Fibroblast of upper back skin (primary cell): ENCODE measurements at places on chromosomes 16 and 17.

GRCh38 chr17:45322168-45322567 lies 5.3 kb upstream of the MAP3K14 start:
- no peak for DNase-seq

GRCh38 chr17:67476787-67477335 lies 99.8 kb downstream of the PITPNC1 start:
- DNase-seq: no peak

- DNase-seq: peak; percentile 29
Observed at GRCh38 chr16:60815865-60816264, 1220.4 kb downstream of the CDH8 start.

GRCh38 chr17:2468270-2468669 lies 43.4 kb downstream of the METTL16 start:
- DNase-seq: peak; percentile 88

GRCh38 chr17:411421-412120 lies 59.0 kb upstream of the RPH3AL start:
- no peak for DNase-seq

GRCh38 chr16:57739756-57740422 lies 4.3 kb downstream of the KATNB1 start:
- DNase-seq: no peak

- no peak for DNase-seq
Observed at GRCh38 chr16:14629612-14629918, 495 bp downstream of the PARN start.

- DNase-seq: no peak
Observed at GRCh38 chr17:59826706-59827453, 65.9 kb downstream of the TUBD1 start.

- DNase-seq: no peak
Observed at GRCh38 chr16:75250809-75251279, 580 bp downstream of the BCAR1 start.

GRCh38 chr16:19384656-19385055 lies 33.0 kb upstream of the TMC5 start:
- no peak for DNase-seq

DNA sequence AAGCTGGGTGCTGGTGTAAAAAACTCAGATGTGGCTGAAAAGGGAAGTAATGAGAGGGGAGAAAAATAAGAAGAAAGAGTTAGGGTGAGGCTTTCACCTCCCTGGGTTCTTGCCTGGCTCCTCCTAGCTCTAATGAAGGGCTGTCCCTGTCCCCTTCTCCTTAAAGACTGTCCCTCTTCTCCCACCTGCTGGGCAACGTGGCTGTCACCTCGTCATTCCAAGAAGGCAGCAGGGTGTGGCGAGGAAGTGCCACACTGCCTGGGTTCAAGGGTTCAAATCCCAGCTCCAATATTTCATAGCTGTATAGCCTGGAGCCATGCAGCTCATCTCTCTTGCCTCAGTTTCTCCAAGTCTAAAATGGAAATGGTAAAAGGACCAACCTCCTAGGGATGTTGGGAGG lies 122.5 kb upstream of the CACNG5 start:
- no peak for DNase-seq

GRCh38 chr16:14501331-14502255 lies 128.5 kb downstream of the PARN start:
- DNase-seq: peak; percentile 97

GRCh38 chr16:55372792-55373488 lies 48.9 kb downstream of the IRX6 start:
- no peak for DNase-seq

GRCh38 chr16:55364811-55365210 lies 40.8 kb downstream of the IRX6 start:
- no peak for DNase-seq

GRCh38 chr16:1030473-1030901 lies 42.1 kb upstream of the SSTR5 start:
- DNase-seq: no peak

DNA sequence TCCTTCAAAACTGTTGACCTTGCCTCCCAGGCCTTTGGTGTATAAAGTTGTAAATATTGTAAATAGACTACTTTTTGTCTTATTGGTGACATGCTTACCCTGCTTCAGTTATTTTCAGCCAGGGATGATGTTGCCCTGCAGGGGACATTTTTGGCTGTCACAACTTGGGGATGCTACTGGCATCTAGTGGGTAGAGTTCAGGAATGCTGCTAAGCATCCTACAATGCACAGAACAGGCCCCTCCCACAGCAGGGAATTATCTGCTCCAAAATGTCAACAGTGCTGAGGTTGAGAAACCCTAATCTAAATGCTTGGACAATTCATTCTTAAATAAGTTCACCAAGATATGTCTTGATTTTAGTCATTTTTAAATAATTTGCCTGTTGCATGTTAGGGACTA lies 459.8 kb downstream of the PMP22 start:
- peak; percentile 25 for DNase-seq

- DNase-seq: no peak
Observed at GRCh38 chr17:37045351-37045922, 96.7 kb downstream of the AATF start.

DNA sequence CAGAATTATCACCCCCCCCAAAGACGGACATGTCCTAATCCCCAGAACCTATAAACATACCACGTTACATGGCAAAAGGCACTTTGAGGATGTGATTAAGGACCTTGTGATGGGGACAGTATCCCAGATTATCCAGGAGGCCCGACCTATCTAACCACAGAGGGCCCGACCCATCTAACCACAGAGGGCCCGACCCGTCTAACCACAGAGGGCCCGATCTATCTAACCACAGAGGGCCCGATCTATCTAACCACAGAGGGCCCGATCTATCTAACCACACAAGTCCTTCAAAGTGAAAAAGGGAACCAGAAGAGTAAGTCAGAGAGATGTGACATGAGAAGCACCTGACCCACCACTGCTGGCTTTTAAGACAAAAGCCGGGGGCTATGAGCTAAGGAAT lies 56.8 kb downstream of the ANKFY1 start:
- peak; percentile 10 for DNase-seq

DNA sequence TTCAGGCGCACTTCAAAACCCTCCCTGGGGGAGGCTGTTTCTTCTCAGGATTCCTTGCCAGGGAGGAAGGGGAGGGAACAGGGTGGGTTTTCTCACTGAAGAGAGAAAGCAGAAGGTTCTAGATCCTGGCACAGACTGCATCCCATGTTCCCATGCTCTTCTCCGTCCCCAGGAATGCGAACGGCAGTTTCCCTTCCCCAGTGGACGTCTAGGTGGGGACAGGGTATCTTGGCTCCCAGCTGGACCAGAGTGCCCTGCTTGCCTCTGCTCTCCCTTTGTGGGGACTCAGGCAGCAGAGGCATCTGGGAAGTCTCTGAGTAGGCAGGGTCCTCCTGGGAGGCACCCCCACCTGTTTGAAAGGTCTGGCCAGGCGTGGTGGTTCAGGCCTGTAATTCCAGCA lies 3.0 kb upstream of the TCF25 start:
- no peak for DNase-seq

DNA sequence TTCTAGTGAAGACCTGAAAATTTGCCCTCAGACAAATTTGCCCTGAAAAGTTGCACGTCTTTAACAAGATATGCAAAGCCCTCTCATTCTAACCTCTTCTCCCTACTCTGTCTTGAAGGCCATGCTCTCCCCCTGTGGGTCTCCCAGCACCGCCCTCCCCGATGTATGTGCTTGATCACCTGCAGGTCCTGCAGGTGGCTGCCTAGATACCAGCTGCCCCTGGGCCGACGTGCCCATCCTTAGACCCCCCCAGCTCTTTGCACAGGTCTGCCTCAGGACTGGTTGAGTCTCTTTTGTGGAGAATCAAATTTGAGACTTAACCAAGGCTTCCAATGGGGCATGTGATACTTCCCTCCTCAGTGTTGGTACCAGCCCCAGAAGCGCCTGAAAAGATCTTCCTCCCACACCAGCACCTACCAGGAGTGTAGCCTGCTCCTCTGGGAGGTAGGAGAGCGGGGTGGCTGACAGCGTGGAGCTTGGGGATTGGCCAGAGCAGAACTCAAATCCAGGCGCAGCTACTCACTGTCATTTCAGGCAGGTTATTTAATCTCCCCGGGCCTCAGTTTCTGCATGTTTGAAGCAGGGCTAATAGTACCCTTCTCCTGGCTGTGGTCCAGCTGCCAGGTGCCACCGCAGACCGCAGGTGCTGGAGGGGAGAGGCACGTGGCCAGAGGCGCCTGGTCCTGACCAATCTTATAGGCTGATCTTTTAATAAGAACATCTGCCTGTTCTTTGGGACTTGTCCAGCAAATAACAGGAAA lies 4.5 kb upstream of the MRPL38 start:
- DNase-seq: no peak

DNA sequence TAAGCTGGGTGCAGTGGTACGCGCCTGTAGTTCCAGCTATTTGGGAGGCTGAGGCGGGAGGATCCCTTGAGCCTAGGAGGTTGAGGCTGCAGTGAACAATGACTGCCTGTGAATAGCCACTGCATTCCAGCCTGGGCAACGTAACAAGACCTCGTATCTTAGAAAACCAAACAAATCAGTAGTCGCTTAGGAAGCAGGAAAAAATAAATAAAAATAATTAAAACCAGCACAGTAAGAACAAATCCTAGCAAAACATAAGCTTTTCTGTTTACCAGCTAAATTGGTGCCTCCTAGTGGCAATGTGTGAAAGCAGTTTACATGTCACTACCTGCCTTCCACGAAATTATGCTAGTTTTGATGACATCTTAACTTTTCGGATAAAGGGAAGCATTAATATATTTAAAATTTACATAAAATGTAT lies 1.3 kb downstream of the ARMC5 start:
- peak; percentile 50 for DNase-seq

GRCh38 chr16:74726716-74727115 lies 26.1 kb upstream of the MLKL start:
- DNase-seq: no peak

DNA sequence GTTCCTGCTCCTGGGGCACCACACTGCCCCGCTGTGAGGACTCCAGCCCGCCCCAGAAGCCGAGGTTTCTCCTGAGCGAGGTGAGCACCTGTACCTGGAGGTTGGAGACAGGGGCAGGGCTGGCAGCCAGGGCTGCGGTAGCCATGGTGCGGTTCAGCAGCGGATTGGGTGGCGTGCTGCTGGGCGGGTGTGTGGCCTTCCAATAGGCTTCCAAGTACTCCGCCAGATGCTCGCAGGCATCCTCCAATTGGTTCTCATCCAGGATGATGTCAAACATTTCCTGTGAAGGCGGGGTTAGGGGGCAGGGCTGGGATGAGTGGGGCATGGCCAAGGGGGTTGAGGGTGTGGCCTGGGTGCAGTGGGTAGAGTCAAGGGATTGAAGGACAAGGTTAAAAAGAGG lies 11.3 kb upstream of the ARL5C start:
- peak; percentile 18 for DNase-seq

- DNase-seq: peak; percentile 90
Observed at GRCh38 chr17:68909066-68909465, 46.1 kb downstream of the ABCA8 start.

GRCh38 chr17:58343131-58343530 lies 8.9 kb downstream of the SUPT4H1 start:
- DNase-seq: no peak

DNA sequence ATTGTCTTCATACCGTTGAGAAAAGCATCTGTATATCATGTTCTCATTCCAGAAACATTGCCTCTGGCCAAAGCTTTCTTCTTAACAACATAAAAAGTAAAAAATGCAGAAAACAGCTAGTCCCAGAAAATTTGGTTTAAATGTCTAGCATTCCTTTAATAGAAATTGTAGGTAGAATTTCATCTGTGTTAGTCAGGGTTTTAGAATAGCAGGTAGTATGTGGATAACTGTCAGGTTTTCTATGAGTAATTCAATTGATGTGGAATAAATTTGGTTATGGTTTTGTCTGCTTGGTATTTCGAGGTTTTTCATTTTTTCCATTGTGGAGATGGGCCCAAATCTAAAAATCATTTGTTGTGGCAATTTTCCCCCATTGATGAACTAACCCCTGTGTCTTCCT lies 616.7 kb downstream of the KCNJ2 start:
- peak; percentile 69 for DNase-seq

DNA sequence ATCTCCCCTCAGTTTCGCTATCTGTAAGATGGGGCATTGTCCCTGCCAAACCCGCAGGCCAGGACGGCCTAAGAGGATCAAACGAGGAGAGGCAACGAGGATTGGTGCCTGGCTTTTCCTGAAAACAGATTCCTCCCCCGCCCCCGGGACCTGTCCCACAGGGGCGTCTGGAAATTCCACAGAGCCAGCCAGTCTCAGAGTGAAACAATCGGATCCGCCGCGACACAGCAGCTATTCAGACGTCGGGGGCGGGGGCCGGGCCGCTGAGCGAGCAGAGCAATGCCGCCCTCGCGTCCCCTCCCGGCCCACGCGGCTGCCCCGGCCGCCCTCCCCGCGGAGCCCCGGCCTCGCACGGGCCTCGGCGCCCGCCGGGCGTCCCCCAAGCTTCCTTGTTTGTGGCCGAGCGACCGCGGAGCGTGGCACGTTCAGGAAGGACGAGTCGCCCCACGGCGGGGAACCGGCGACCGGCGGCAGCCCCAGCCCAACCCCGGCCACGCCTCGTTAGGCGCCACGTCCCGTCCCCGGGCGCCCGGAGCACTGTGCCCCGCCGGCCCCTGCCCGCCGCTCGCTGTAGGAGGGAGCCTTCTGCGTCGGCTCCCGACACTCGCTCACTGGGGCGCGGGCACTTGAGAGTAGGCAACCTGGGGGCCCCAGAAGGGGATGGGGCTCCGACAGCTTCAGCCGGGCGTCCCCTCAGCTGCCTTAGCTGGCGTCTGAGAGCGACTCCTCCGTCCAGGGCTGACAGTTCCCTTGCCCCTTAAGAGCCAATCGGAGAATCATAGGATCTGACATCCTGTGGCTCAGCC lies 29.6 kb upstream of the PHOSPHO1 start:
- DNase-seq: peak; percentile 77

GRCh38 chr16:24539850-24540601 lies 660 bp downstream of the RBBP6 start:
- DNase-seq: no peak

GRCh38 chr16:87740441-87740840 lies 25.3 kb downstream of the KLHDC4 start:
- peak; percentile 63 for DNase-seq

DNA sequence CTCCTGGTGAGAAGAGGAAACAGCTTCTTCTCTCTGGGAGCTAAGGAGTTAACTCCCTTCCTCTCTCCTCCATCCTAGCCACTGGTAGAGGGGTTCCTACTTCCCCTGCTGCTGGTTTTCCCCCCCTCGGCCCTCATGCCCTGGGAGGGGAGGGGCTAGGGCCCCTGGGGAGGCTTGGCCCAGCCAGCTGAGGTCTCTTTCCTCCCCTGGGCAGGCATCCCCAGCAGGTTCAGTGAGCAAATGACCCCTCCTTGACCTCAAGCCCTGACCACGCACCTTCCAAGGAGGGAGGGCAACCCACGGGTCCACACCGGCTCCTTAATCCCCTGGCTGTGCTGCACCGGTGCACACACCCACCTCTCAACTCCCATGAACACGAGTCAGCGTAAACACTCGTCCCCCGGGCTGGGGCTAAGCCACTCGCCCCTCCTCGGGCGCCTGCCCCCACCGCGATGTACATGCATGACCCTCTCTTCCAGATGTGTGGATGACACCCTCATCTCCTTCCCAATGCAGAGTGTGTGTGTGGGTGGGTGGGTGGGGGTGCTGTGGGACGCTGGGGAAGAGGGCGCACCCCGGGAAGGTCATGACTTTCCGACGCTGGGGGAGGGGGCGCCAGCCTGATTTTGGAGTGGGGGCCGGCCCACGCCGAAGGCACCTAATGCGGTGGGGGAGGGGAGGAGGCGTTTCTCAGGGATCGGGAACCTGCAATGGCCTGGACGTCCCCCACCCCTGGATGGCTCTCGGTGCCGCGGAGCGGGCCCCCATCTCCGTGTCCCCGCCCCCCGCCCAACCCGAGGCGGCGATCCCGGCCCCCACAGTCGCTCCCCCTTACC lies 33.7 kb downstream of the SRCIN1 start:
- DNase-seq: no peak

GRCh38 chr16:78436023-78436422 lies 336.6 kb downstream of the WWOX start:
- DNase-seq: no peak

- no peak for DNase-seq
Observed at GRCh38 chr17:43308999-43309398, 75.2 kb upstream of the RNU2-1 start.
